ENCODE measurements at places on chromosomes 1 and 21. TPM values are rescaled to one million over a fixed set of nuclear protein-coding genes. Genes with fewer than 3 reads are reported as not detected.

The MMEL1 gene
- polyA plus RNA-seq = 0.48 TPM

The CD84 gene
- not detected for polyA plus RNA-seq

The MXRA8 gene
- 71.0 TPM for polyA plus RNA-seq

The KPRP gene
- polyA plus RNA-seq = not detected

The RPE65 gene
- not detected for polyA plus RNA-seq

DNA sequence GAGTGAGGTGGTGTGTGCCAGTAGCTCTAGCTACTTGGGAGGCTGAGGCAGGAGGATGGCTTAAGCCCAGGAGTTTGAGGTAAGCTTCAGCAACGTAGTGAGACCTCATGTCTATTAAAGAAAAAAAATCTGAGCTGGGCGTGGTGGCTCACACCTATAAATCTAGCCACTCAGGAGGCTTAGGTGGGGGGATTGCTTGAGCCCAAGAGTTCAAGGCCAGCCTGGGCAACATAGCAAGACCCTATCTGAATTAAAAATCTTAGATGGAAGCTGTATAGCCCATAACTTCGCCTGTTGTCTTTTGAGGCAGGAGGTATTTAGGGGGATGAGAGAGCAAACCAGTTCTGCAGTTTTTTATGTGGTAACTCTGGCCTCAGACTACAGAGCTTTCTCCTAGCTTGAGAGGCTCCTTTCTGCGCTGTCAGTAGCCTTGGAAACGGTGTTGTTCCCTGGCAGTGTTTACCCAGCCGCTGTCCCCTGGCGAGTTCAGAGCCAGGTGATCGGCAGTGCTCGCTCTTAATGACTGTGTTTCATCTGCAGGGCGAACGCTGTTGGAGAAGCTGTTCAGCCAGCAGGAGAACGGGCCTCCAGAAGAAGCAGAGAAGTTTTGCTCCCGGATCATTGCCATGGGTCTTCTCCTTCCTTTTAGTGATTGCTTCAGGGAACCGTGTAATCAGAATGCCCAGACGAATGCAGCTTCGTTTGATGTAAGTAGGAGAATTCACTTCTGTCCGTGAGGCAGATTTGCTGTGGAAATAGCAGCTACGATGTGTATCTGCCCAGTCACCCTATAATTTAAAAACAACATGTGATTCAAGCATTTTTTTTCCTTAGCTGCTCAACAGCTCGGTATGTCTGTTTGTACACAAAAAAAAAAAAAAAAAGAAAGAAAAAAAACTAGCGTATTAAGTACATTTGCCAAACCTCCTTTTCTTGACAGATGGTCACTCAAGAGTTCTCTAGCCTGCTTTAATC, 31.2 kb downstream of the FMN2 start:
- DNase-seq = peak; percentile 1

- no peak for DNase-seq
These were observed 142.6 kb downstream of the ZNF644 start for GRCh38 chr1:90879281-90879680.

GRCh38 chr1:28871631-28872401, 42.6 kb upstream of the EPB41 start:
- DNase-seq = peak; percentile 68

GRCh38 chr1:162135271-162135775, 65.8 kb downstream of the NOS1AP start:
- DNase-seq = no peak

DNA sequence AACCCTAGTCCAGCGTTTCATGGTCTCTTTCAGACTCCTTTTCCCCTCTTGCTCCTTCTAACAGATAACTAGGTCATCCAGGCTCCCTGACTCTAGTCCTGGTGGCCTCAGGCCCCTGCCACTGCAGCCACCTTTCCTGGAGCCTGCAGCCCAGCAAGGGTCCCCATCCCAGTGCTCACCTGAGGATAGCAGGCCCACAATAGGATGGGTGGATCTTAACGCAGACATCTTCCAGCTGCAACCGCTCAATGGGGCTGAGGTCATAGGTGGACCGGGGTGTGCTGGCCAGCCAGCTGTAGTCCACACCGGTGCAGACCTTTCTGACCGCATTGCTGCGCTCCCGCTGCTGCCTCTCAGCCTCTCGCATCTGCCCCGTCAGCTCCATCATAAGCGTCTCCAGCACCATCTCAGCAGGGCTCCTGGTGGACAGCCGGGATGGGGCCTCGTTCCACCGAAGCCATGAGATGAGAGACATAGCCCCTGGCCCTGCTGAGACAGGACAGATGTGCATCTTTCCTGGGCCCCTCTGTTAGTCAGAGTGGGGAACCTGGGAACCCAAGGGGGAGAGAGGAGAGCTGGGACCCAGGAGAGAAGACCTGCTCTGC, 10.9 kb downstream of the RD3 start:
- no peak for DNase-seq

DNA sequence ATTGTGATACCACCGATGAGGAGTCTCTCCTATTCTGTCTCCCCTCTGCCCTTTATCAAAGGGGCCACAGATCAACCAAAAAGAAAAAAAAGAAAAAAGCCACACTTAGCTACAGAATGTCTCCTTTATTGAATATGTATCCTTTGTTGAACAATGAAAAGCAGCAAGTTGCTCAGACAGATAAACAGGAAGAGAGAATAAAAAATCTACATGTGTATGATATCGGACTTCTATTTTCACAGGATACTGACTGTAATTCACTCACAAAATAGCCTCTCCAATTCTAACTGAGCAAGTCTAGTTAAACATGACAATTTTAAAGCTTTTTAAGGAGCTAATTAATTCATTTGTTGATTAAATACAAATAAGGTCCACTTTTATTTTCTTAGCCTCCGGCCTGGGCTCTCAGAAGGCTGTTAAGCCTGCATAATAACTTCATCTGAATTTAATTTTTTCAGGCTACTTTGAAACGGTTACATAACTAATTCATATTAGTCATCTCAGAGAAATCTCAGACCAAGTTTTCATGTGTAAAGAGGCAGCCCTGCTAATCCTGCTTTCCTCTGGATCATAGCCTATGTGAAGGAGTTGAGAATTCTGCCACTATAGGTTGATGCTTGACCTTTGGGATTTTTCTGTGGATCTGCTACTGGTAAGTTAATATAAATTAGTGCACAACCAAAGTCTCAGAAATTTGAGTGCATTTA, 304.1 kb upstream of the NR5A2 start:
- no peak for DNase-seq

GRCh38 chr1:205914155-205914507, 29.1 kb downstream of the SLC26A9 start:
- no peak for DNase-seq

DNA sequence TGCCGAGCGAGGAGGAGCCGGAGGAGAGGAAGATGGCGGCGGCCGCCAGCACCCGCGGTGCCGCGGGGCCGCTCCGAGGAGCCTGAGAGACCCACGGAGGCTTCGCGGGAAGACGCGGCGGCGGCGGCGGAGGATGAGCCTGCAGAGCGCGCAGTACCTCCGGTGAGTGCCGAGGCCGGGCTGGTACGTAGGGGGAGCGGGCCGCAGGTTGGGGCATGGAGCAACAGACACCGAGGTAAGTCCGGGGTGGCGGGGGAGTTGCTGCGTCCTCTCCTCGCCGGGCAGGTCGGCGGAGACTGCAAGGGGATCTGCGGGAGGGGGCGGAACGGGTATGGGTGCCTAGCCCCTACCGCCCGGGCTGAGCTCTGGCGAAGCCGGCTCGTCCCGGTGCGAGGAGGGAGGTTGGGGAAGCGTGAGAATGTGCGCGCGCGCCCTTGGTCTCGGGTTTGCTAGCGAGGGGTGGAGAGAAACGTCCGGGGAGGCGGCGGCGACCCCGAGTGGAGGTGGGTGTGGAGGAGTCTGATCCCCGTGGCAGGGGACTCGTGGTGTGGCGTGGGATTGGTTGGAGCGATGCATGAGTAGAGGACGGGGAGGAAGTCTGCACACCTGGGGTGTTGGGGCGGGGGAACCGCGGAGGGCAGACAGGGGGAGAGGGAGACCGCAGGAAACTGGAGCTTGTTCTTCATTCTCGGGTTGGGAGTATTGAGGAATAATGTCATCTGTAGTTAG, at the start of gene SMG7:
Gene SMG7, plus strand, starts transcription at position 12 of the 729 bp plus-strand sequence. Its CDS starts 122 bp downstream, at position 134.
- DNase-seq = no peak

- DNase-seq = no peak
These were observed 38.3 kb upstream of the PAX7 start for GRCh38 chr1:18592368-18592767.
